ENCODE measurements at places on chromosomes 1 and 21.
A peak's percentile ranks its signal among the peaks of the same experiment; 100 is the strongest.

DNA sequence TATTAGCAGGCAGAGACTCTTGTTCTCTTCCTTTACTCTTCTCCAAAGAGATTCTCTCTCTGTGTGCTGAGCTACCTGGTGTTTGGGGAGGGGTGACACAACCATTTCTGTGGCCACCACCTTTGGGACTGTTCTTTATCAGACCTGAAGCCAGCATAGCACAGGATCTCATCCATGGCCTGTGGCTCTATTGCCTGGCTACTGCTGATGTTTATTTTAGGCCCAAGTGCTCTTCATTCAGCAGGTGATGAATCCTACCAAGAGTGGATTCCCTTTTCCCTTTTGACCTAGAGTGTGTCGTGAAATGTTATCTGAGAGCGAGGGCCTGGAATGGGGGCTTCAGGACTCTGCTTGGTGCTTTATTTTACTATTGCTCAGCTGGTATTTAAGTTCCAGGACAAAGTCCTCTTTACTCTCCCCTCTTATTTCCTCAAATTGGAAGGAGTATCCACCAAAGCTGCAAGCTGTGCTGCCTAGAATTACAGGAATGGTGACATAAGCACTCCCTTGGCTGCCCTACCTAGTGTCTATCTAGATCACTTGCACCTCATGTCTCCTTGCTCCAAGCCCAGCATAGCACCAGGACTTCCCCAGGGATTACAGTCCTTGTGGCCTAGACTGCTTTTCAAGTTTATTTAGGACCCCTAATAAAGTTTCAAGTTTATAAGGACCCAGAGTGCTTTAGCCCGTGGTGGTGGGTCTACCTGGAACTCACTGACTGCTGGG, 94.7 kb upstream of the GPR52 start:
- no peak for DNase-seq

DNA sequence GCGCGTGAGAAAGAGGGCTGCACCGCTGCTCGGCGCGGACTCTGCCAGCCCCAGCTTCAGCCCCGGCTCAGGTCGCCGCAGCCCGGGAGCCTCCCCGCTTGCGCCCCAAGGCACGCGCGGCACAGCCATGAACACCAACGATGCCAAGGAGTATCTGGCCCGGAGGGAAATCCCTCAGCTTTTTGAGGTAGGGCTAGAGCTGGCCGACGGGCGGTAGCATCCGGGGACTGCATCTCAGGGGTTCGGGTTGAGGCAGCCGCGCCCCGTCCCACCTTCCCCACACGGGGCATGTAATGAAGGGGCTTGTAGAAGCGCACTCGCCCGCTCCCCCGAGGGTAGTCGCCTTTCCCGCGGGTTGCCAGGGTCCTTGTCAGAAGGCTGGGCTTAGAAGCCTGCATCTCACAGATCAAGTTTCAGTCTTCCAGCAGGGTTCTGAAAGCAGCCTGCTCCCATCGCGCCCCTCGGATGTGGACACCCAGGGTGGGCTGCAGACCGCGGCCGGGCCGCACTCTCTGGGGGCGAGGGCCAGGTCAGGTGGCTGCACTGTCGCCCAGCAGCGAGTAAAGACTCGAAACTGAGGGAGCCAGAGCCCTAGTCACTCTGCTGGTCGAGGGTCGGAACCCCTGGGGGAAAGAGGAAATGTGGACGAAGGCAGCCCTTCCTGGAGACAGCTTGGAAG, 507 bp downstream of the AK5 start:
- DNase-seq, result peak; percentile 10

GRCh38 chr1:26863685-26864077, 732 bp downstream of the SFN start:
- no peak for DNase-seq

DNA sequence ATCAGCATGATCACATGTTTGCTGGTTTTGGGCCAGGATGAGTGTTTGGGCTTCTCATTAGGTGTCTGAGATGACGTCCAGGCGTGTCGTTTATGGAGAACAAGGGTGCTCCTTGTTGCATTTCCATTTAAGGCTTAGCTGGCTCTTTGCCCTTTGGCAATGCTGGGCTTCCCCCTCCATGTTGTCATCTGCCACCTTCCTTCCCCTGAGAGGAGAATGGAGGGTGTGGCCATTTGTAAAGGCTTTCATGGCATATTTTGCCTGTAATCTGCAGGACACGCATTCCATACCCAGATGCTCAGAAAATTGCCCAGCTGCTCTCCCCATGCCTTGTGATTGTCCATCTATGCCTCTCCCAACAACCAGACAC, 27.7 kb downstream of the PKP1 start:
- no peak for DNase-seq

DNA sequence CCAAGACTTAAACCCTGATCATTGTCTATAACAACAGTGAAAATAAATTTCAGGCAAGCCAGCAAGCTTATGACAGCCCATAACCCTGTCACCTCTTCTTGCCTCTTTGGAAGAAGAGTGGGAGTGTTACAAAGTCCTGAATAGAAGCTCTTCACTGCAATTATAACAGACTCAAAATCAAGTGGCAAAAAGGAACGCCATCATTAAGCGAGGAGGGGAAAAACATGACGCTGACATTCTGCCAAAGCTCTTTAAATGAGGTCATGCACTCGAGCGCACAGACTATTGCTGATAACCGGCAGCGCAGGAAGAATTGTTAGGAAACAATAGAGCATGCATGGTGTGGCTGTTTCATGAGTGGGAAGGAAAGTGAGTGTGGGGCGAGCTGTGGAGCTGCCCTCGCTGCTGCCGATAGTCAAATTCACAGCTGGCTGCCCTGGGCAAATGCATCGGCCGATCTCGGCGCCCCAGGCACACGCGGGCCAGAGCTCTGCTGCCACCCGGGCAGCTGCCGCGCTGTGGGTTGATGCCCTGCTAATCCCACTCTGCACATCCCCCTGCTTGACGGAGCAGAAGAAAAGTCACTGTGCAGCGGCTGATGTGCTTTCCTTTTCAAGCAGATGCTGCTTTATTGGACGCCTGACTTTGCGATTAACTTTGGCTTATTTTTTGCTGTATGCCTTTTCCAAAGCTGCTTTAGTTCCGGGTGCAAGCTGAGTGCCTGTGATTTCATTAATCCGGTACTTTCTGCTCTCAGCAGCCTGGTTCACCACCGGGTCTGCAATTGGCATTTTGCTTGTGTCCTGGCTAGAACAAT, 102.4 kb upstream of the ST6GALNAC5 start:
- no peak for DNase-seq

GRCh38 chr1:206012086-206012859, 9.1 kb upstream of the RAB7B start:
- peak; percentile 20 for DNase-seq

- peak; percentile 94 for DNase-seq
Measured at GRCh38 chr1:2546515-2547209, 9.5 kb upstream of the TNFRSF14 start.

DNA sequence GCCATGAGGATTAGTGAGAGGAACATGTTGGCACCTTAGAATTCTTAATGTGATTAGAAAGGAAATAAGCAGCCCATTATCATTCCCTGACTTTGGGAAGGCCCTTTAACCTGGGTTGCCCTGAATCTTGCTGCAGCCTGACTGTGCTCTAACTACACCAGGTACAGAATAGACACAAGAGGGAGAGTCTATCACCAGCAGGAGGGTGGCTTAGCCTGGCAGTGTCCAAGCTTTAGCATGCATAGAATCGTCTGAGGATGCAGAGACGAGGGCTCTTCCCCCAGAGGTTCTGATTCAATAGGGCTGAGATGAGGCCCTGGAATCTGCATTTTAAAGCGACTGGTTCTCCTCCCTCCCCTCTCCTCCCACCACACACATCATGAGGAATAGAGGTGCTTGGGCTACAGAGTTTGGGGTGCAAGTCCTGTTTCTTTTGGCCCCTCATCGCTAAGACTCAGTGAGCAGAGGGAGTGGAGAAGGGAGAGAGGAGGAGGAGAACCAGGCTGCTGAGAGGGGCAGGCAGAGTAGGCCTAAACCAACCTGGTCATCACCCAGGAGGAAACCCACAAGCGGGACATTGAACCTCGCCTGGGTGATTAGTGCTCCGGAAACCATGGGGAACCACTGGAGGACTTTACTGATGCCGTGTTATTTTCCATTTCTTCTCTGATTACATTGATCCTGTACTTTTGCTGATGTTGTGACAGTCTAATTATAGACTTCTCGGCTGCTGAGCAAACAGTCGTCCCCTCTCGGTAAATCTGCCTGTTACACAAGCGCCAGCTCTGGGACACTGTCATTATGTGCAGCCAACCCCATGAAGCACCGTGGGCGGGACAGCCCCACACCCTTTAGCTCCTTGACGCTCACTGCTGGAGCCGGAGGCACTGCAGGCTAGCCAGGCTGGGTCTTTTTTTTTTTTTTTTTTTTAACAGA, 6.3 kb upstream of the TENT5C start:
- no peak for DNase-seq

DNA sequence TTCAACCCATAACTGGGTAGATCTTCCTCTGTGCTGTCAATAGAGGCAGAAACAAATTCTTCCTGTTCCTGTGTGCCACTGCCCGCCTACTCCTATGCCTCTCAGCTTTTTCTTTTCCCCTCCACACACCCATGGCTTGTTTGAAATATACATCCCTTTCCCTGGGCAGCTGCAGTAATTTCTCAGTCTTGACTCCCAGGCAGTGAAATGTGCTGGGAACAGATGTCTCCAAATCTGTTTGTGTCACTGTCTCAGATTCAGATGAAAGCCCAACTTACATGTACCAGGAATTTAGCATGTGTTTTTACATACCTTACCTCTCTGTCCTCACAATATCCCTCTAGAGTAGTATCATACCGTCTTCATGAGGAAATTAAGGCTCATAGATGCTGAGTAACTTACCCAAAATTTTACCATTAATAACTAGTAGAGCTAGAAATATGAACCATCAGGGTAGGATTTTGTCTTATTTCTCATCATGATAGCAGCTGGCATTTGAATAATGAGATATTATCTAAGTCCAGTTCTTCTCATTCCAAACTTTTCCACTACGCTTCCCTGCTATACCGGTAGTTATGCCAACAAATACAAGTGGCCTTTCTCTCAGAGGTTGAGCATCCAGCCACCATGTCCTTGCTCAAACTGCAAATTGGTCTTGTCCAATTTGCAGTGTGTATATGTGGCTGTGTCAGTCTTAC, 4.7 kb upstream of the VASH2 start:
- DNase-seq, result no peak

DNA sequence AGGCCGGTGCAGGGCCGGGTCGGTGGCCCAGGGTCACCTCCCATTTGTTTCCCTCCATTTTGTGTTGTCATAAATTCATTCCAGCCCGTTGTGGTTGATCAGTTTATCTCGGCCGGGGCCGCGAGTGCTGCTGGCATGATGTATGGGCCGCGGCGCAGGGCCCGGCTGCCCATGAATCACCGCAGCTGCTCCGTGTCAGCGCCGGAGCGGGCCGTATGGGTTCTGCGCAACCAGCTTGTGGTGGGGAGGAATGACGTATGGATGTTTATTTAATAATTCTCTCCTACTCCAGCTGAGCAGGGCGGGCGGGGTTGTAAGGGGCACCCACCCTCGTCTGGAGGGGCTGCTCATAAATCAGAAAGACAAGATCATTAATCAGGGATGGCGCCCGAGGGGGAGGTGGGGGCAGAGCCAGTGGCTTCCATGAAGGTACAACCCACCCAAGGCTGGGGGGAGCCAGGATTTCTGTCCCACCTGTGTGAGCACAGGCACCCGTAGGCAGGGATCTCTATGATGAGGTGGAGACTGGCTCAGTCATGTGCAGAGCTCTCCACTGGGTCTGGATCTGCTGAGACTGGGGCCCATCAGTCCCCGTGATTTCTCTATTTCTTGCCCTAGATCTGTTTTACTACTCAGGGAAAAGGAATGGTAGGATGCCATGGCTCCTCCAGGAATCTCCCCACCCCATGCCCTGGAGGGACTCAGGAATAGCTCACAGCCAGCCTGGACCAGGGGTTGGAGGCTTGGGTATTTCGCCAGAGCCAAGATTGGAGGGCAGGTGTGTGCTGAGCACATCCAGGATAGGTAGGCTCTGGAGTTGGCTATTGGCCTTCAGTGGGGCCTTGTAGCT, 27.8 kb downstream of the TMEM53 start:
- DNase-seq, result no peak

- no peak for DNase-seq
Measured at GRCh38 chr1:213389061-213389581, 338.1 kb downstream of the RPS6KC1 start.

DNA sequence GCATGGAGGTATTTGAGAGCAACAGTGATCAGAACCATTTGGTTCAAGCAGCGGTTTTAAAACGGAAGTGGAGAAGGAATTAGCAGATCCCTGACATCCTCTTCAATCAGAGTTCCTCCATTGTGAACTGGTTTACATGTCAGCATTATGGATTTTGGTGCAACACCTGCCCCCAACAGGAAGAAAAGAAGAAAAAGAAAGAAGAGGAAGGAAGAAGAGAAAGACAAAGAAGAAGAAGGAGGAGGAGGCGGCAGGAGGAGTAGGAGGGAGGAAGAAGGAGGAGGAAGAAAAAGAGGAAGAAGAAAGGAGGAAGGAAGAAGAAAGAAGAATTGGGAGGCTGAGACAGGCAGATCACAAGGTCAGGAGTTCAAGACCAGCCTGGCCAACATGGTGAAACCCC, 17.4 kb downstream of the NDUFS5 start:
- no peak for DNase-seq

DNA sequence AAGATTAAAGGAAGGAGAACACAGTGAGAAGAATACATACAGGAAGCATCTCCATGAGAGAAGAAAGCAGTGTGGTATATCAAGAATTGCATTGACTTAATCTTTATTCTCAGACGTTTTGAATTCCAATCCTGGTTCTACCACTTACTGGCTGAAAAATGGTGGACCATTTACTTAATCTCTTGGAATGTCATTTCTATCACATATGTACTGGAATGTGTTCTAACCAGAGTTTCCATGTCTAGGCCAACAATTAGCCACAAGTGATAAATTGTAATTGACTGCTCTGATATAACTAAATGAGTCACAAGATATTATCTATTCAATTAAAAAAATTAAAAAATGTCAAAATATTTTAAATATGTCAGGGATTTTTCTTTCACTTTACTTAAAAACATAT, 626.1 kb downstream of the PTPRC start:
- DNase-seq, result no peak

- no peak for DNase-seq
Measured at GRCh38 chr21:42253466-42253865, 34.5 kb downstream of the ABCG1 start.

DNA sequence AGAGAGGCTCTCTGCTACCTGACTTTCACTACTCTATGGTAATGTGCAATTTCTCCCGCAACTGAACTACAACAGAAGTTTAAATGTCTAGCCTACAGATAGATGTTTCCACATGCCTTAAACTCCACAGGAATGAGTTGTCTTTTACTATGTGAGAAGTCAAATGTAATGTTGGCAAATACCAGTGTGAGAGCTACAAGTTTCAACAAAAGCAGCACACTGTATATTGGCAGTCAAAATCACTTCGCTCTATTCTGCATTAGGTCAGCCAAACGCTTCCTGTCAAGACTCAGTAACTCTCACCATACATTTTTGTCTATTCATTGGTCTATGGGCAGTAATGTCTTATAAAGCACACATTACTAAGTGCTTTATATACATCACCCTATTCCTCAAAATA, 41.9 kb downstream of the LUZP1 start:
- no peak for DNase-seq
